ENCODE measurements at places on chromosomes 7 and 10.

- DNase-seq = no peak
These were observed 26.3 kb downstream of the ENTPD7 start for GRCh38 chr10:99685597-99685967.

DNA sequence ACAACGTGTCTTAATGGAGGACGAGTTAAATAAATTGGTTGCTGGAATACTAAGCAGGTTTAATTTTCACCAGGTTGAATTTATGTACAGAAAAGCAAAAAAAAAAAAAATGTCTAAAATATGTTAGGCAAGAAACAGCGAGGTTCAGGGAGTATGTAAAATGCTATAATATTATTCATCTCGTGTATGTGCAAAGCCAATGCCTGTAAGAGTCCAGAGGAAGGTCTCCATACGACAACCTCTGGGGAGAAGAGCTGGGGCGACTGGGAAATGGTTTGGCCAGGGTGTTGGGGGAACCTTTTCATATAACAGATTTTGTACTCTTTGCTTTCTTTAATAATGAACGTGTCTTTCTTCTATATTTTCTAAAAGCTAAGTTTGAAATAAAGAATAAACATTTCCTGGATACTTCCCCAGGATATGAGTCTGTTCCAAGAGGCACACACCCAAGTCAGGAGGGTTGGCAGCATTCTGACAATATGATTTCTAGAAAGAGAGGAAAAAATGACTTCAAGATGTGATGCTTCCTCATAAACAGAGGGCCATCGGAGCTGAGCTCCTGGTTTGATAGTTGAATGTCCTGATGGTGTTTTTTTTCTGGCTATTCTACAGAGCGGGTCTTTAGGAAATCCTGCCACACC, 208.6 kb upstream of the MGMT start:
- no peak for DNase-seq

GRCh38 chr7:144762853-144763252, 73.0 kb downstream of the TPK1 start:
- no peak for DNase-seq

DNA sequence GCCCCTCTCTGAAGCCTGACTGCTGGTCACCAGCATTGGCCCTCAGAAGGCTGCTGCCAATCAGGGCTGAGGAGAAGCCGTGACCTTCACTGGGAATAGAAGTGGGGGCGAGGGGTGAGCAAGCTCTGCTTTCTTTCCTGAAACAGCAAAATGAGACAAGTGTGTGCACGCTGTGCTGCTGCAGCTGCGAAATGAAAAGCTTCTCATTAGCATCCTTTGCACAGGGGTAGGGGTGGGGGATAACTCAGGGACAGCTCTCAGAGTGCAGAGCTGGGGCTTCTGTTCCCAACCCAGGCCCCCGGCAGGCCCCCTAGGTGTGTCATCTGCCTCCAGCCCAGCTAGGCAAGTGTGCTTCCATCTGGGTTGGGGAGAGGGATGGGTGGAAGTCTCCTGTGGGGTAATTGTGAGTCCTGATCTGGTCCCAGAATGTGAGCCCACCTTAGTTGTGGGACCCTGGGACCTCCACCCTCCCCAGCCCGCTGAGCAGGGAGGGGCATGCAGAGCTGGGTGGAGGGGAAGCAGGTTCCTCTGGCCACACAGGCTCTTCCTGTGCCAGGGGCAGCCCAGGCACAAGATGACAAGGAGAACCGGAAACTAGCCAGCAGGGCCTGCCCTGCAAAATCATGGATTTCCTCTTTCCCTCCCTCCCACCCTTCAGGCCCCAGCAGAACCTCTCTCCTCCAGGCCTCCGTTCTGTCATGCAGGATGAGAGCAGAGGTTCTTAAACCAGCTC, 22.2 kb downstream of the ZNF467 start:
- DNase-seq = no peak

DNA sequence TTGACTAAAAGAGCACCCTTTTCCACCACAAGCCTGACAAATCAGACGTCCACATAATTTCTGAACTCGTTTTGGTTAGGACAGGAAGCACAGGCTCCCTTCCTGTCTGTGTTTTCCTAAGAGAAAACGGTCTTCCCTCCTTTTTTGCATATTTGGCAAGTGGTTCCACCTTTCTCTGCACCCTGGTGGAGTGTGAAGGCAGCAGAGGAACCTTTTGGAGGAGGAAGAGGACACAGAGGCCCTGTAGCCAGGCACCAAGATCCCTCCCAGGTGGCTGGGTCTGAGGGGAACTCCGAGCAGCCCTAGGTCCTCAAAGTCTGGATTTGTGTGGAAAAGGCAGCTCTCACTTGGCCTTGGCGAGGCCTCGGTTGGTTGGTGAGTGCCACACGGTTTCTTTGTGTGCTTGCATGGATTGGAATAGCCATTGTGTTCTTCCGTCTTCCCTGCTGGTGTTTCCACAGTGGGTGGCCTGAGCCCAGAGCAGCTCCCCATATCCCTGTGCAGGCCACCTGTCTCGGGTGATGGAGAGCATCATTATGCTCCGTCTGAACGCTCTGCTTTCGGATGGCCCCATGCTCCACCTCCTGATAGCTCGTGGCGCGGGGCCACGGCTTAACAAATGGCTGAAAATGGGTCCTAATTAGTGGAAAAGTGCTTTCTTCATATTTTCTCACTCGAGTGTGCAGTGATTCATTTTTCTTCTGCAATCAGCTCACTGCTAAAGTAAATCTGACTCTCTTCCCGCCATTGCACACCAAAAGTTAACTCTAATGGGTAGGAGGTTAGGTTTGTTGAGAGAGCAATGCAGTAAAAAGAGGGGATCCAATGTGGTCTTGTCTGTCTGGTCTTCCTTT, 4.2 kb downstream of the IKZF1 start:
- no peak for DNase-seq

All from HCT116 (cell line).